ENCODE measurements at places on chromosomes 1 and 21. TPM values are rescaled to one million over a fixed set of nuclear protein-coding genes. Genes with fewer than 3 reads are reported as not detected.

ATP6V1G3 gene
- total RNA-seq, result not detected

DNA sequence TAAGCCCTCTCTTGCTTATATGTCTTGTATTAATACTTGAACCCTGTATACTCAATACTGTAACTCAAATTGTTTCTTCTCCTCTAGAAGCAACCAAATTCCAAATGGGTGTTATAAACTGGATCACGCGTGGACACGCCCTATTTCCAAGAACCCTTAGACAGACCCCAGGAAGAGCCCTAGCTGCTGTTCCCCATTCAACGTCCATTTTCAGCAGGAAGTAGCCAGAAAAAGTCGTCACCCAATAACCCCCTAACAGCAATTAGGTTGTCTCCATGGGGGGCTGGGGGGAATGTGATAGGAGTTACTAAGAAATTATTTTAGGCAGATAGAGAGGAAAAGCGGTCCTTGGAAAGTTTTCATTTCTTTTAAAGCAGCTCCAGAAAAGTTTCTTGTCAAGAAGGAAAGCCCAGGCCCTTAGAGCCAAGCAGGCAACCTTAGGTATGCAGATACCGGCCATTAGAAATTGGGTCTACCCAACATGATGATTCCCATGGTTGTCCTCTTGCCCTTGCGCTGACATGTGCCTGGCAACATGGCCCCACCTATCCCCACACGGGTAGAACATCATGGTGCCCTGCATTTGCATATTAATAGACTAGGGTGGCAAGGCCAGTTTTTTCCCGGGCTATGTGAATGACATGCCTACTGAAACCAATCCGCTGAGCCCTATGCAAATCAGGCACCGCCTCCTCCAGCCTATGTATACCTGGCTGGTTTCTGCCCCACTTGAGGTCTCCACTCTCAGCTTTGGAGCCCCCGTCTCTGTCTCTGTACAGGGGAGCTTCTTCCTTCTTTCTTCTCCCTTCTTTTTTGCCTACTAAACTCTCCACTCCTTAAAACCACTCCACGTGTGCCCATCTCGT, 4.0 kb upstream of the CD46 start:
- no peak for DNase-seq

- no peak for DNase-seq
Observed at GRCh38 chr21:46416551-46416950, 42.1 kb upstream of the DIP2A start.

- no peak for DNase-seq
Observed at GRCh38 chr1:54970901-54971300, 9.5 kb upstream of the TMEM61 start.

GRCh38 chr1:167118188-167118587, 24.3 kb downstream of the STYXL2 start:
- no peak for DNase-seq

- DNase-seq, result peak; percentile 86
Observed at GRCh38 chr1:222654849-222655248, 37.0 kb downstream of the MIA3 start.

GRCh38 chr21:45551783-45552695, 9.8 kb upstream of the SLC19A1 start:
- DNase-seq, result peak; percentile 35

DNA sequence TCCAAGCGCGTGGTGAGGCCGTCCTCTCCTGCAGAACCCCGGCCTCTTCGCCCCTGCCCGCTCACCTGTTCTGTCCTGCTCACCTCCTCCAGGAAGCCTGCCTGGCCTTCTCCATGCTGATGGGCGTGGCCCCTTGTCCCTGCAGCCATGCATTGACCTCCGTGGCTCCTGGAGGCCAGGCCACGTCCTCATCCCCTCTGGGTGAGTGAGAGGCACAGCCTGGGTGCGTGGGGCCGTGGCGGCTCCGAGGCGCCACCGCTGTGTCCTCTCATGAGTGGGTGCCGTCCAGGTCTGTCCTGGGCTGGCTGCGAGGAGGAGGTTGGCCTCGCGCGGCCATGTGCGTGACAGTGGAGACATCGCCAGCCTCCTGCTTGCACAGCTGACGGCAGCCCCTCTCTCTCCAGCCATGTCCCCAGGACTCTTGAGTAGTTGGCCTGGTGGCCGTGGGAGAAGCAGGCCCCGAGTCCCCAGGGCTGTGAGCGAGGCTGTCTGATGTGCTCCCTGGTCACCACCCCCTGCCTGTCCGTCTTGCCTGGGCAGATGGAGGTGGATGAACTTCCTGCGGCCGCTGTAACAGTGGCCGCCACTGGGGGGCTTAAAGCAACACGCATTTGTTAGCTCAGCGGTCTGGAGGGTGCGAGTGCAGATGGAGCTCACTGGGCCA, 58.1 kb downstream of the PRKCZ start:
- DNase-seq, result peak; percentile 21

DNA sequence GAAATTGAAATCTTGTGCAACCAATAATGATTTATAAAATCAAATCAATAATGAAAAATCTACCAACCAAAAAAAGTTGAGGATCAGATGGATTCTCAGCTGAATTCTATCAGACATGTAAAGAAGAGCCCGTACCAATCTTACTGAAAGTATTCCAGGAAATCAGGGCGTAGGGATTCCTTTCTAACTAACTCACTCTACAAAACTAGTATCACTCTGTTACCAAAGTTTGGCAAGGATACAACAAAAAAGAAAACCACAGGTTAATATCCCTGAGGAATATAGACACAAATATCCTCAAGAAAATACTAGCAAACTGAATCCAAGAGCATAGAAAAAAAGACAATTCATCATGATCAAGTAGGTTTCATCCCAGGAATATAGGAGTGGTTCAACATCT, 52.8 kb upstream of the ADGRL4 start:
- DNase-seq, result no peak

DNA sequence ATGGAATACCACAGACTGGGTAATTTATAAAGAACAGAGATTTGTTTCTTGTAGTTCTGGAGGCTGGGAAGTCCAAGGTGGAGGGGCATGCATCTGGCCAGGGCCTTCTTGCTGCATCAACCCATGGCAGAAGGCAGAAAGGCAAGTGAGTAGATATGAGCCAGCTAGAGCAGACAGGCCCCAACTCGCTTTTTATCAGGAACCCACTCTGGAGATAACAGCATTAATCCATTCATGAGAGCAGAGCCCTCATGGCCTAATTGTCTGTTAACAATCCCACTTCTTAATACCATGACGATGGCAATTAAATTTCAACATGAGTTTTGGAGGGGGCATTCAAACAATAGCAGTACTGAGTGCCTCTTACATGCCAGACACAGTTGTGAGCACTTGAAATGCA, 87.2 kb upstream of the SOX13 start:
- DNase-seq, result no peak

Measured in activated CD8-positive, alpha-beta T cell treated with anti-CD3 and anti-CD28 coated beads for 36 hours (primary cell).